Astrocyte of the spinal cord (primary cell): ENCODE measurements at places on chromosomes 2 and 18.
A peak's percentile ranks its signal among the peaks of the same experiment; 100 is the strongest.

GRCh38 chr18:39215920-39216319, 1650.3 kb upstream of the CELF4 start:
- DNase-seq, result no peak

DNA sequence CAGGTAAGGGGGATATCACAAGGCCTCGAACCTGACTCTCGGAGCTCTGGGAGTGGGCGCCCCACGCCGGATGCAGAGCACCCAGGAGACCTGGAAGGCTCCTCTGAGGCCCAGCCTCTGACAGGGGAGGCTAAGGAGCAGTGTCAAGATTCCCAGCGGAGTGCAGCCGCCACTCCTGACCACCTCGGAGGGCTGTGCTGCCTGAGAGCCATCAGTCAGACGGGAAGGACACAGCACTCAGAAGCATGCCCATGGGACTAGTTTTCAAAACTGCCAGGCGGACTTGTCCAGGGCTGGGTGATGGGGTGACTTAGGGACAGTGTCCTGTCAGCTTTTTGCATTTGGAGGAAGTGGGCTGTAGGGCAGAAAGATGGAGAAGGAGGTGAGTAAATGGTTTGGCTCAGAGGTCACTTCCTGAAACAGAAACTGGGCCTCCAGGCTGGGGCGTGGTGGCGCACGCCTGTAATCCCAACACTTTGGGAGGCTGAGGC, 34.6 kb upstream of the B3GNT7 start:
- DNase-seq, result no peak

GRCh38 chr2:127398239-127398590, 10.4 kb upstream of the MAP3K2 start:
- peak; percentile 92 for DNase-seq

GRCh38 chr2:119864318-119864717, 104.6 kb downstream of the PTPN4 start:
- DNase-seq, result no peak

DNA sequence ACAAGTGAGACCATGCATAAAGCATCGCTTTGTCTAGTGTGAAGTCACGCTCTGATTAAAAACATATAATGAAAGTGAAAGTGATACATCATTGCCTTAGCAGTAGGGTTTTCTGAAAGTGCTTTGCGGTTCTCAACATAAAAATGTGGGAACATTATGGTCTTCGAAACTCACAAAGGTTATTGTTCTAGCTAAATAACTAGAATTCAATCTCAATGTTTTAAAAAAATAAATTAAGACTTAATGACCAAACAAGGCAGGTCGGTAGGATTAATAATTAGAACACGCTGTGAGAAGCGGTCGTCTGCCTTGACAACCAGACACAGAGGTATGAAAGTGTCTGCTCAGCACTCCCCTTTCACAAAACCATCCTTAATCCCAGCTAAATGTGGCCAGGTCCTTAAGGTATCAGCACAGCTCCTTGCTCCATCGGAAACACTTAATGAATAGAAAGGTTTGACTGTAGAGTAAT, 42.2 kb downstream of the KLHL14 start:
- DNase-seq, result peak; percentile 58

DNA sequence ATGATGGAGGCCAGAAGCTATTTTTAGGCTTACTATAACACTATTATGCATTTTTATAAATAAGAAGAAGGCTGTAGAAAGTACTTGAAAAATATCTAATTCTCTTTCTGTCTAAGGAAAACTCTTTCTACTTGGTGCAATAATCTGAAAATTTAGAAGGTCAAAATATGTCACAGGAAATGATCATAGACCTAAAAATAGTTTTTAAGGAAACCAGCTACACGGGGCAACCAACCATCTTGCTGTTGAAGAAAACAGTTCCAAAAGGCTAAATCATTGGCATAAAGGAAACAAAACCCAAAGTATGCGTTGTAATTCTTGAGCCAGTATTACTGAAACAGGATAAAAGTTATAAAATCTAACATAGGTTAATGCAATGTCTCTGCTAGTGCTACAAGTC, 40.2 kb downstream of the SOCS6 start:
- no peak for DNase-seq

DNA sequence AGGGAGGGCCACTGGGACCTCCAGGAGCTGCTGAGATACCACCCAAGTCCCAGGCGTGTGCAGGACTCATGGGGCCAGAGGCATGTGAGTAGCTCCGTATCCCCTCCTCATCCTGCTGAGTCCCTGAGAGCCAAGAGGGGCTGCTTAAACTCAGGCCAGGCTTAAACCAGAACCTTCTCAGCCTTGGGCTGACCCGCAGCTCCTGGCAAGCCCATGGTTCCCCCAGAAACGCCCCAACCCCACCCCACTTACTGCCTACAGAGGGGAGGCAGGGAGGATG, 2.5 kb upstream of the NMUR1 start:
- no peak for DNase-seq
